ENCODE measurements at places on chromosomes 13 and 19. TPM values are rescaled to one million over a fixed set of nuclear protein-coding genes. Genes with fewer than 3 reads are reported as not detected.

- no peak for DNase-seq
Observed at GRCh38 chr19:10112037-10112761, 706 bp downstream of the P2RY11 start.

DNA sequence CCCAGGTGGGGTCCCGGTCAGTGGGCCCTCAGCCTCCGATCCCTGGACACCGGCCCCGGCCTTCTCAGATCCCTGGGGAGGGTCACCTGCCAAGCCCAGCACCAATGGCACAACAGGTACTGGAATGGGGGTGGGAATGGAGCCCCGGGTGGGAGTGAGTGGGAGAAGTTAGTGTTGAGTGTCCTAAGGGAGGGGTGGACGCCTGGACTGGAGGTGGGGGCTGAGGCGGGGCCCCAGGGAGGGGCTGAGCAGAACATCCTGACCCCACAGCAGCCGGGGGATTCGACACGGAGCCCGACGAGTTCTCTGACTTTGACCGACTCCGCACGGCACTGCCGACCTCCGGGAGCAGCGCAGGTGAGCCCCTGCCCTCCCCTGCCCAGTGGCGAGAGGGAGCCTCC, 17.7 kb downstream of the EPN1 start:
- no peak for DNase-seq

GRCh38 chr19:52786078-52786463, 520 bp downstream of the ZNF600 start:
- DNase-seq, result no peak

GRCh38 chr13:104983601-104984000, 1551.9 kb downstream of the EFNB2 start:
- DNase-seq, result no peak

DNA sequence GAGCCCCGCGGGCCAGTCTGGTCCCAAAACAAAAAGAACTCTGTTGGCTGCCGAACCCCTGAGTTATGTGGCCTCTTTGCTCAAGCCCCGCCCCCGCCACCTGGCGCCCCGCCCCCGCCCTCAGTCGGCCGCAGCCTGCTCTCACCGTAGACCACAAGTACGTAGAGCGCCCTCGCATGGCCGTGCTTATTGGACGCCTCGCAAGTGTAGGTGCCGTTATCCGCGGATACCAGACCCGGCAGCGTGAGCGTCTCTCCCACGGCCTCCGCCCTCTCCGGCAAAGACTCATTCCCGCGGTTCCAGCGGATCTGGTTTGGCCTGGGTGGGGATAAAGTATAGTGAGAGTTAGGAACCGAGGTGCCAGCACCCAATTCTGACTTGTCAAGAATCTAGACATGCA, 5.5 kb upstream of the ZNF428 start:
- no peak for DNase-seq

The TSSK6 gene
- polyA plus RNA-seq, result 1.4 TPM

The LHFPL6 gene
- polyA plus RNA-seq, result 73.2 TPM

The ANKLE1 gene
- polyA plus RNA-seq, result 1.2 TPM

The KCTD4 gene
- 0.08 TPM for polyA plus RNA-seq

DNA sequence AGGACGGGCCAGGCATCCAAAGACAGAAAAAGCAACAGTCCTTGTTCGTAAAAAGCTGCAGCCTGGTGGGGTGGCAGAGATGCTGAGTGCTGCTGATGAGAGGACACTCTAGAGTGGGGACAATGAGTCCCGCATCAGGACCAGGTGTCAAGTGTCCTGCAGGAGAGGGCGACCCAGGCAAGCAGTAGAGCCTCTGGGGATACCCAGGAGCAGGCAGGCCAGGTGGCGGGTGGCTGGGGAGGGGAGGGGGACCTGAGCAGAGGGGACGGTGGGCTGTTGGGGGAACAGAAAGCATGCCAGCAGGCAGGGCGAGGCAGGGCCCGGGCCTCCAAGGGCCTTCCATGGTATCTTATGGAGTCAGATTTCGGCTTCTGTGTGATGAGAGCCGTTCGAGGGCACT, 35.8 kb downstream of the GGACT start:
- DNase-seq, result no peak

DNA sequence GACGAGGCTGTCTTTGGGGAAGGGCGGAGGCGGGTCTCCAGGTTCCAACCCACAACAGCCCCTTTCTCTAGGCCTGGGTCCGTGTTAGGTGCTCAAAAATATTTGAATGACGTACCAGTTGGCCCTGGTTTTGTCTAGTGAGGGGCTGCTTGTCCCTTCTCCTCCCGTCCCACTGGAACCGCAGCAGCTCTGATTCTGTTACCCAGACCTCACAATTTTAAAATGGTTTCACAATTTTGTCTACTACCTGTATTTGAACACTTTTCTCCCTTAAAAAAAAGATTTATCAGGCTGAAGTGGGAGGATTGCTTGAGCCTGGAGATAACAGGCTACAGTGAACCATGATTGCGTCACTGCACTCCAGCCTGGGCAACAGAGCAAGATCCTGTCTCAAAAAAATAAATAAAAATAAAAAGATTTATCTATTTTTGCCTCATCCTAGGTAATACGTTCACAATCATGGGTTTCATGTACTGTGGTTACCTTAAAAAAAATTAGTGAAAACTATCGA, 1.3 kb upstream of the IRF2BP1 start:
- DNase-seq, result no peak

The IZUMO2 gene
- 1.6 TPM for polyA plus RNA-seq
